Stimulated activated CD4-positive, alpha-beta T cell treated with anti-CD3 and anti-CD28 coated beads, Interleukin-1b, Interleukin-23, amount 100 ng/mL, for 1 hour (primary cell): ENCODE measurements at places on chromosomes 5 and 9.

DNA sequence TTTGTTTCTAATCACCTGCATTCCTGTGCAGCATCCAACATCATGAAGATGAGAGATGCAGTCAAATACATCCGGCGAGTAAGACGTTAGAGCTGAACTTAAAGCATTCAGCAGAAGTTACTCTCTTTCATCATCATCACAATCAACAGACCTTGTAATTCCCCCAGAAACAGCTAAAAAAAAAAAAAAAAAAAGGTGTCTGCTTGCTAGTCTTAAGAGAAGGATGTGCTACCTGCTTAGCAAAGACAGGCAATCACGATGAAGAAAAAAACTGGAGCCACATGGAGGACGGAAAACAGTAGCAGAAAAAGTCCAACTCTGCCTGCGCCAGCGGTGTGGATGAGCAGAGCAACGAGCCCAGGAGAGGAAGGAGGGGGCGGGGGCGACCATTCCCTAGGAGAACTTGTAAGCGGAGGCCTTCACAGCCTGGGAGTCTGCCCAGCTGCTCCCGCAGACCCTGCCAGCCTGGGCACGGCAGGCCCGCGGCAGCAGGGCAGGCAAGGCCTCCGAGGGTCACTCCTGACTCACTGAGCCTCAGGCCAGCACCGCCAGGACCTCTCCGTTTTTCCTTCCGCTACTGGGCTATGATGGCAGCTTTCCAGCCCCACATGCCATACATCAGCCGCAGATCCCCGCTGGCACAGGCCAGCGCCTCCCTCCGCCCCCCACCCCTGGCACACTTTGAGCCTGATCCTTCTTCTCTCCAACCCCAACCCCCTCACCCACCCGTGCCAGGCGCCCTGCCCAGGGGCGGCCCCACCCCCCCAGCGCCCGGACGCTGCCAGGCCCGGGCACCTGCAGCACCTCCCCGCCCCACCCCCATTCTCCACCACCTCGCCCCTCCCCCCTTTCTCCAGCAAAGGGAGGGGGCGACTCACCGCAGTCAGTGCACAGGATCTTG, 1.4 kb downstream of the NRG2 start:
- no peak for DNase-seq

DNA sequence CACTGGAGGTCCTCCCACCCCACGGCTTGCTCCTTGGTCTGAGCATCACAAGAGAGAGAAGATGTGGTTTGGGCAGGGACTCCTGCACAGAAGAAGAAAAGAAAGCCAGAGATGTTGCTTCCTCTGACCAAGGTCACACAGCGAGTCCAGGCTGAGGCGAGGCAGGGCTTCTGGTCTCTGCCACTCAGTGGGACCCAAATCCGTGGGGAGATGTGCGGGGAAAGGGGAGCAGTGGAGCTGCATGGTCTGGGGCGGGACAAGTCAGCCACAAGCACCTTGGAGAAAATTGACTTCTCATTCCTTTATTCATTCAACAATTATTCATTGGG, 150.9 kb downstream of the C9orf50 start:
- DNase-seq = no peak

- DNase-seq = no peak
Observed at GRCh38 chr9:114957558-114957957, 27.2 kb upstream of the TNFSF8 start.

GRCh38 chr5:155605920-155606319, 592.4 kb downstream of the KIF4B start:
- DNase-seq = no peak

DNA sequence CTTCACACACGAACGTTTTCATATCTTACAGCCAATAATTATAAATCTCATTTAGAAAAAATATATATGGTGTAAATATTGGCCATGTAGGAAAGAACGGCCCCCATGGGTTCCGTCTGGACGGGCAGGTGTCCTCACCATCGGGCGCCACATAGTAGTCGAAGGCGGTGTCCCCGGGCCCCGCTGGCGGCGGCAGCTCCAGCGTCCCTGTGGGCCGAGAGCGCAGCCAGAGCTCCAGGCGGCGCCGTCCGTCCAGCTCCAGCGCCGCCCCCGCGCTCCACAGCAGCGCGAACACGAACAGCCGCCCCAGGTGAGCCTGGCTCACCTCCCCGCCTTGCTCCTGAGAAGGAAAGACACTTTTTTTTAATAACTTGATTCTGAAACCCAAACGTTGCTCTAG, 134.6 kb downstream of the DNAH5 start:
- DNase-seq = no peak

- no peak for DNase-seq
Observed at GRCh38 chr5:67094476-67095300, 101.9 kb downstream of the CD180 start.

GRCh38 chr9:89604729-89605464, at the start of gene GADD45G:
Gene GADD45G, plus strand, starts transcription at chr9:89605012. Its CDS starts 110 bp downstream, at chr9:89605122.
- peak; percentile 79 for DNase-seq

DNA sequence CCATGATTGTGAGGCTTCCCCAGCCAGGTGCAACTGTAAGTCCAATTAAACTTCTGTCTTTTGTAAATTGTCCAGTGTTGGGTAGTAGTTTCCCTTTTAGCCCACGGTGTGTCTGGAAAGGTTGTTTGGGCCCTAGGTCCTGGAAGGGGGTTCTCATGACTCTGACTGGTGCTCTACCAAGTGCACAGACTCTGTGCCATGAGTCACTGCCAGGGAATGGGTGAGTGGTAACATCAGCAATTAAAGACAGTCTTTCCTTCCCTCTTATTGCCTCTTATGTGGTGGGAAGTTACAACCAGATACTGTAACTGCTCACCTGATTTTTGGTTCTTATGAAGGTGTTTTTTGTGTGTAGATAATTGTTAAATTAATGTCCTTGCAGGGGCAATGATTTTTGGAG, 141.2 kb downstream of the PRDM9 start:
- DNase-seq = no peak

GRCh38 chr5:145946112-145946861, 9.9 kb downstream of the SH3RF2 start:
- DNase-seq = no peak

DNA sequence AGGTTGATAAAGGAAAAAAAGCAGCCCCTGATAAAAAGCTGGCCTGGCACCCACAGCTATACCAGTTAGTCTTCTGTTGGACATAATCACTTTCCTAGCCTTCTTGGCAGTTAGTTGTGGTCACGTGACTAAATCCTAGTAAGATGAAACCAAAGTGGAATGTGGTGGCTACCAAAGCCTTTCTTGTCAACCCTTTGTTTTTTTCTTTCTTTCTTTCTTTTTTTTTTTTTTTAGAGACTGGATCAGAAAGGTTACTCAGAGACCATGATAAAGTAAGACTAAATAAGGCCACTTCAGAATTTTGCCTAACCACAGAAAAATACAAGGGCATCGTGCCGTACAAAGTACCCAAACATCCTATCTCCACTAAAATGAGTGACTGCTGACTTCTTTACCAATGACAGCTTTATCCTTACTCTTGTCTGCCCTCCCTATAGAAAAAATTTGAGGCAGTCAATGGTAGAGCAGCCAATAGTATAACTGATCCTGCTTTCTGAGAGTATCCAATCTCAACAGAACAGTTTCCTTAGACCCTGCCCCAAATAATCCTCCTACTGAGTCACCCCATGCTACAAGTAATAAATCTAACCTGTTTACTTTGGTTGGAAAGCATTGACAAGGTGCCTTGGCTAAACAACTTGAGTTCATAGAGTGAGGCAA, 14.2 kb upstream of the KIF27 start:
- DNase-seq = no peak

DNA sequence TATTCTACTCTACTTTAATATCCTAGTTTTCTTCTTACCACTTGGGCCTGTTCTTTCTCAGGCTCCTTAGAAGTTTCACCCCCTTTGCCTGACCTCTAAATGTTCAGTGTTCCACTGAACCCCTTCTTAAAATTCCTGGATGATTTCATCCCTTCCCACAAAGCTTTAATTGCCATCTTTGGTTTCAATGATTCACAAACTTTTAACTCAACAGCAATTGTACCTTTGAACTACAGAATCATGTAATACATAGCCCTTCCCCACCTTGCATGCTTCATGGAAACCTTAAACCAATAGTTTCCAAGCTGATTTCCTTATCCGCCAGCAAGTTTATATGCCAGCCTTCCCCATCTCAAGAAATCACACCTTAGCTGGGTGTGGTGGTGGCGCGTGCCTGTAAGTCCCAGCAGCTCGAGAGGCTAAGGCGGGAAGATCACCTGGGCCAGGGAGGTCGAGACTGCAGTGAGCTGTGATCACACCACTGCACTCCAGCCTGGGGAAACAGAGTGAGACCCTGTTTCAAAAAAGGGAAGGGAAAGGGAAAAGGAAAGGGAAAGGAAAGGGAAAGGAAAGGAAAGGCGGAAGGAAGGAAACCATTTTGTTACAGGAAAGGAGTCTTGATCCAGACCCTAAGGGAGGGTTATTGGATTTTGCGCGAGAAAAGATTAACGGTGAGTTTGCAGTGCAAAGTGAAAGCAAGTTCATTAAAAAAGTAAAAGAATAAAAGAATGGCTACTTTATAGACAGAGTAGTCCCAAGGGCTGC, 1023.7 kb upstream of the DMAC1 start:
- DNase-seq = no peak

GRCh38 chr9:37676411-37676830, 25.7 kb downstream of the FRMPD1 start:
- no peak for DNase-seq

DNA sequence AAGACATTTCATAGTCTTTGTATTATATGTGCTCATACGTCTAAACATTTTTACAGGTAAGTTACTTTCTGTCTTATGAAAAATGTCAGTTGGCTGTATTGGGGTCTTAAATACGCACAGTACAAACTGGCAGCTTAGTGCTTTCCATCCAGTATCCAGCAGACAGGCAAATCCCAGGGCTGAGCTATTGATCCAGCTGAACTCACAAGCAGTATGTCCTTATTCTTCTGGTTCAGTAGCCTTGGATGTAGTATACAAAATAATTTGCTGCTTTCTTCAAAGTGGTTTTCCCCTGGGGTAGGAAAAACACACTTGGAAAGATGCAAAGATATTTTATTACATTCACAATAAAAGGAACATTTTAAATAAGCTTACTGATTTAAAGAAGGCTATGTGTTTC, 617.2 kb downstream of the NR2F1-AS1 start:
- DNase-seq = no peak

DNA sequence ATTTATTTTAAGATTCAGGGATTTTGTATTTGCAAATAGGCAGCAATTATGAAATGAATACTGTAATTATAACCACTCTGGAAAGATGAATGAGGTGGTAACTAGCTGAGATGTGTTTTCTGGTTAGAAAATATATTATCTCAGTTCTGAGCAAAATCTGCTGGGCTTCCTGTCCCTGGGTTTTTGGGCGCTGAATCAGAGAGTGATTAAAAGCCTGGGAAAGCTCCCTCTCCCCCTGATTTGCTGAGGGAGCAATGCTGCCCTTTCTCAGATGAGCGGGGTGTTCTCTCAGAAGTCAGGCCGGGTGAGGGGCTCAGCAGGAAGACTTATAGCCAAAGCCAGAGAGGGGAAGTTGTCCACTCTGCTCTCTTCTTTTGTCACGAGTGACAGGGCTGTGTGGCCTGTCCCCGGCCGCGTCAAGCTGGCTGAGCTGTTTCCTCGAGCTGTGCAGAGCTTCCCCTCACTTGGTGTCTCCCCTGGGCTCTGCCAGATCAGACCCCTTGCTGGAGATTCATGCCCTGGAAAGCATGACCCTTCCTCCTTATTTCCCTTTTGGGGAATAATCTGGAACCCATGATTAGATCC, 39.8 kb upstream of the PITX1 start:
- DNase-seq = no peak

DNA sequence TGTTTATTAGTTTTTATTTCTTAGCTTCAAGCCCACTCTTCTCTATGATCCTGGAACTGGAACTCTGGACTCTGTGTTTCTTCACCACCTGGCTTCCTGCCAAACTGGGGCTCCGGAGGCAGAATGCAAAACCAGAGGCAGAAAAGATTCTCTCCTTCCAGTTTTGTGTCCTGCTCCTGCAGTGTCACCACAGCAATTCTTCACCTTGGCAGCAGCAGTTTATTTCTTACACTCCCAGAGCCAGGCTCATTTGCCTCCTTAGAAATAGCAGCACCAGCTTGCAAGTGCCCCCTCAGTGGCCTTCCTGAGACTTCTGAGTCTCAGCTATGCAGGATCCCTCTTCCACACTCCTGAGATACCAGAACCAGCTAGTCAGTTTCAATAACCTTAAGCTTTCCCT, 26.7 kb upstream of the CAMK4 start:
- DNase-seq = no peak

GRCh38 chr5:143226361-143226760, 177.1 kb downstream of the NR3C1 start:
- no peak for DNase-seq

GRCh38 chr9:80146466-80146865, 574.7 kb downstream of the TLE4 start:
- DNase-seq = no peak

- no peak for DNase-seq
Observed at GRCh38 chr9:91403665-91404543, 19.7 kb downstream of the NFIL3 start.

DNA sequence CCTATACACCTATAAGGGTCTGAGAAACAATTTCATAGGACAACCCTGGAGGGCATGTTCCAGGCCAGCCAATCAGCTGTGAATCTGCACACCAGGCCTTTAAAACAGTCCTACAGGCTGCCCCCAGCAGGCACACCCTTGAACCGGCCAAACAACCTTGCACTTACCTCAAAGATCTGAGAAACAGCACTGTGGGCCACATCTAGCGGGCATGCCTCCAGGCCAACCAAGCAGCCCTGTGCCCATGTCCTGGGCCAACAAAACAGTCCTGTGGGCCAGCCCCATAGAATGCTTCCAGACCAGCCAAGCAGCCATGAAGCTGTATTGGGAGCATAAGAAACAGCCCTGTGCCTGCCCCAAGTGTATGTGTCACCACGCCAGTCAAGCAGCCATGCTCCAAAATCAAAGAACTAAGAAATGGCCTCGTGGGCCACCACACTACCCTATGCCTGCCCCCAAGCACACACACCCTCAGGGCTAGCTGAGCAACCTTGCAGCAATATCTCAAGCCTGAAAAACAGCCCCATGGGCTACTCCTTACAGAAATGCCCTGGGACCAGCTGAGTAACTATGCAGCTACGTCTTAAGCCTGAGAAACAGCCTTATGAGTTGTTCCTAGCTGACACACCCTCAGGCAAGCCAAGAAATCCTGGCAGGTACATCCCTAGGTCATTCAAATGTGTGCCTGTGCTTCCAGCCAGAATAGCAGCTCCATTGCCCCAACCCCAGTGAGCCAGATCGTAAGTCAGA, 2243.8 kb upstream of the C9orf72 start:
- no peak for DNase-seq

DNA sequence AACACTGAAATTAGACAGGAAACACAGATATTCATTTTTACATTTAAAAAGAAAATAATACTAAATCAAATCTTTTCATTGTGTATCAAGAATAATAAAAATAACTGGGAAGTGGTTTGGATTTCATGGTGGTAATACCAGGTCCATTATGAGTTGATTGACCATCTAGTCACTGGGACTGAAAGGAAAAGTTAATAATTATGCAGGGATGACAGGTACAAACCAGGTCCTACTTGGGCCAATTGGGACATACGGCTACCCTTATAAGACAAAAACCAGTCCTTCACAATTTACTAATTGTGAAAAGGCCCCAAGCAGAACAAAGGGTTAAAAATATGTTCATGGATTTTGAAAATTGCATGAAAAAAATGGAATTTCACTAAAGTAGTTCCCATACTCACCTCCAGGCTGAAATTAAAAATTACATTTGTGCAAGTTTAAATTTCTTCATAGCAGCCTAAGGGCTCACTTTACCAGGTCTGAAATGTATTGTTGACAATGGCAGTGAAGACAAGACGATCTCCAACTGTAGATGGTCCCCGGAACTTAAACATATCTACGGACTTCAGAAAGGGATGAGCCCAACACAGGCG, 44.1 kb downstream of the ZCCHC9 start:
- no peak for DNase-seq

- no peak for DNase-seq
Observed at GRCh38 chr5:98460536-98460935, 312.9 kb upstream of the RGMB start.

- DNase-seq = no peak
Observed at GRCh38 chr5:59157068-59157467, 574.2 kb downstream of the RAB3C start.
